ENCODE measurements at places on chromosomes 2 and 18. TPM values are rescaled to one million over a fixed set of nuclear protein-coding genes. Genes with fewer than 3 reads are reported as not detected.

Gene BMP10
- not detected for total RNA-seq

- DNase-seq, result no peak
Observed at GRCh38 chr2:54081574-54081973, 33.8 kb upstream of the ACYP2 start.

GRCh38 chr2:224594840-224595239 is 9.7 kb upstream of the CUL3 start:
- DNase-seq, result no peak

- DNase-seq, result no peak
Observed at GRCh38 chr2:71832388-71832787, 315.3 kb downstream of the CYP26B1 start.

GRCh38 chr2:218406949-218407618 is 7.4 kb downstream of the CTDSP1 start:
- no peak for DNase-seq

Measured in omental fat pad (tissue), 4 donors.